ENCODE measurements at places on chromosomes 1 and 21. TPM values are rescaled to one million over a fixed set of nuclear protein-coding genes. Genes with fewer than 3 reads are reported as not detected.

S100A7A gene
- not detected for total RNA-seq

PADI3 gene
- not detected for total RNA-seq

OSCP1 gene
- 4.8 TPM for total RNA-seq

CDC7 gene
- not detected for total RNA-seq

TARS2 gene
- total RNA-seq = 2.8 TPM

- no peak for DNase-seq
These were observed at the start of gene CCDC27 for GRCh38 chr1:3752400-3752945. Gene CCDC27, plus strand, starts transcription at chr1:3752450. Its CDS starts 32 bp downstream, at chr1:3752482.

DNA sequence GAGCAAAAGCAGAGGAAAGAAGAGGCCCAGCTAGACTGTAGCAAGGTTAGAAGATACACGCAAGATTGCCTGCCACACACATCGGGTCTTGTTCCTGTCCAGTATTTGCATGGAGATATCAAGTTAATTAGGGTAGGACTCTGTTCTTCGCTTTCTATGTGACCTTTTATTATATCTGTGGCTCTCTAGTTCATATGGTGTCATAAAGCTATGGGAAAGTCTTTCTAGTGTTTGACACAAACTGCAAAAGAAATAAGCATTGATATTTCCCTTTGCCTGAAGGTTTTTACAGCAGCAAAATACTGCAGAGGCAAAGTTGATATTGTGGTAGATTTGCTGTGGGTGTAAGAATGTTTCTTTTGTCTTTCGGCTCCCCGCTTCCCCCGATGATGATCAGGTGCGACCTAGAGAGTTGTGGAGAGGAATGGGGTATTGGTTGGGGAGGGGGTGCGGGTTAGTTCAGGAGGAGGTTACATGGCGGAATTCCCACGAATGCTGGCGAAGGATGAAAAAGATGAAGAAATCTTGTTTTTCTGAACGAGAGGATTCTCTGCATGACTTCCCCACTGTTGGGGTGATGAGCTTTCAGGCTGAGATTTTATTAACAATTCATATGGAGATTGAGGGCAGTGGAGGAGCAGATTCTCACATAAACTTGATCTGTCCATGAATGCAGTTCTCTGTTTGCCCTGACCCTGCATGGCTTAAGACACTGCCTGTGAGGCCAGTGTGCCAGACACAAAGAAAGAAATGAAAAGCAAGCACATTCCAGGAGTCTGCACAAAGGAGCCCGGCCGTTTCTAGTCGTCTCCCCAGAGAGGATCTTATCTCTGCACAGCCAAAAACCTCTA is 550.2 kb downstream of the USP25 start:
- DNase-seq = no peak

DNA sequence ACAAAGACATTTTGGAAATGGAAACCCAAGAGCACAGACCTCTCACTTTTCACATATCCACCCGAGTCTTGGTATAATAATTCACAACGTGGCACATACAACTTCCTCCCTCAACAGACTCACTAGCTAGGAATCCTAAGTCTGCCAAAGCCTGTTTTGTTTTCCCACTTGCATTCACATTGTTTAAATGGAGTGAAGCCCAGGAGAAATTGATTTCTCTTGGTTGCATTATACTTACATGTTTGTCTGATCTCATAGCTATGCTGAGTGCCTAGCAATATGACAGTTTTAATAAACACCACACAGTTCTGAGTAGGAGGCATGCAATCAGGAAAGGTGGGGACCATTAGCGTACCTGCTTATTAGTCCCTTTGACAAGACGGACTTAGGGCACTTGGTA is 348.6 kb upstream of the ADGRL4 start:
- no peak for DNase-seq

GRCh38 chr21:45410865-45411809 is 6.2 kb downstream of the COL18A1 start:
- DNase-seq = no peak

DNA sequence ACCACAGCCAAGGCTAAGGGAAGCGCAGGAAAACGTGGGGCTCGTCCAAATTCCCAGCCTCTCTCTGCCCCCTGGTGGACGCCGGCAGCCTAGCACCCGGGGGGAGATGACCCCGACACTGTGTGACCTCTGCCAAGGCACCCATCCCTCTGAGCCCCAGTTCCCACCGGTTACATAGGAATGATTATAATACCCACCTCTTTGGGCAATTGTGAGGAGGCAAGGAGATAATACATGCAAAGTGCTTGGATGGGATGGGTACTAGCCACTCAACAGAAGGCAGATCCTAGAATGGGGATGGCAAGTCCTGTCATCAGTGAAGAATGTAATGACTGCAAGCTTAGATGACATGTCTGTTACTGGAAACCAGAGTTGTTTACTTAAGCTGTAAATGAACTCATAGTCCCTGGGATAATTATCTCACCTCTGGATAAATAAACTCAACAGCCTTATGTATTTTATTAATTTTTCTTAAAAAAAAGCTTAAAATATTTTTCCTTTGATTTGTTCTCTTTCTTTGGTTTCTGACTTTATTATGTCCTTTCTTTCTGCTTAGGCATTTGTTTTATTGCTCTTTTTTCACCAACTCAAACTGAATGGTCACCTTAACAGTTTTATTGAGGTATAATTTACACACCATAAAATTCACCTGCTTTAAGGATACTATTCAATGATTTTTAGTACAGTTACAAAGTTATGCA is 11.3 kb upstream of the BMP8B start:
- peak; percentile 84 for DNase-seq

DNA sequence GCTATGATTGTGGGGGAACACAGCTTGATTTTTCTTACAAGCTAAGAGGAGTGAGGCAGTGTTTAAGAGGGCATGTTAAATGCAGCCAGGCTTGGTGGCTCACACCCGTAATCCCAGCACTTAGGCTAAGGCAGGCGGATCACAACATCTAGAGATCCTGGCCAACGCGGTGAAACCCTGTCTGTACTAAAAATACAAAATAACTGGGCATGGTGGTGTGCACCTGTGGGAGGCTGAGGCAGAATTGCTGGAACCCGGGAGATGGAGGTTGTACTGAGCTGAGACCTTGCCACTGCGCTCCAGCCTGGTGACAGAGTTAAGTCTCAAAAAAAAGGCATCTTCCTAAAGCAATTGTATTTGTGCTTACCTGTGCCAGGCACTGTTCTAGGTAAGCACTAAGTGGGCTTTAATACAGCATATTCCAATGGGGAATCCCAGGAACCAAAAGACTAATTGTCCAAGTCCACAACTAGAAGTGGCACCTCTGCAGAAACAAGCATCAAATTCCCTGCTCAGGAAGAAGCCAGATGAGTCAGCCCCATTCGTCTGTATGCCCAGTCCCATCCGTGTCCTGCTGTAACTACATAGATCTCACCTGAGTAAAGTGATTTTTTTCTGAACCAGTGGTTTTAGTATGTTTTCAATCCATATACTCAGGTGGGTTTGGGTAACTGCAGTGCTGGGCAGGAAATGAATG is 4.6 kb downstream of the RCC1 start:
- no peak for DNase-seq

DNA sequence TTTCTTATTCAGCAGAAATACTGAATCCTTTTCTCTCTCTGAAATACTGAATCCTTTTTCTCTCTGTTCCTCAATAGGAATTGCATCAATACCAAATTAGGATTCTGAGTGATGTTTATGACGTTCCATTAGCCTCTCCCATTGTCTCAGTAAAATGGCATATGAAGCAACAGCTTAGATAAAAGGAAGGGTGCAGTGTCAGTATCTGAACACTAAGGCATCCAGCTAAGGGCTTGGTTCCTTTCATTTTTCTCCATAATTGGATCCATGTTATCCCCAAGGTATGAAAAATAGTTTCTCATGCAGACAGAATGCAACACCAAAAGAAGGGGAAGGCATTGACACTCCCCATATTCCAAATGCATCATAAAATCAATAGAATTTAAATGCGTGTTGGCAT is 61.5 kb upstream of the RAVER2 start:
- no peak for DNase-seq

DNA sequence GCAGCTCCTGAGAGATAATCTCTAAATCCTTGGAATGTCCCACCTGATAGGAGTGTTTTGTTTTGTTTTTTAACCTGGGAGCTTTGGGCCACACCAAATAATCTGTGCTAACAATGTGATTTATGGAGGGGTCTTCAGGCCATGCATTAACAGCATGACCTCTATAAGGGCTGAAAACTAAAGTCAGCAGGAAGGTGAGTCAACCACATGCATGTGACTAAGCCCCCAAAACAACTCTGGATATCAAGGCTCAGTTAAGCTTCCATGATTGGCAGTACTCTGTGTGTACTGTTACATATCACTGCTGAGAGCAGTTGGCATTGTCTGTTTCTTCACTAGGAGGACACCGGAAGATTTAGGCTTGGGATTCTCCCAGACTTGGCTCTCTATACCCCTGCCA is 10.7 kb downstream of the AUNIP start:
- no peak for DNase-seq

DNA sequence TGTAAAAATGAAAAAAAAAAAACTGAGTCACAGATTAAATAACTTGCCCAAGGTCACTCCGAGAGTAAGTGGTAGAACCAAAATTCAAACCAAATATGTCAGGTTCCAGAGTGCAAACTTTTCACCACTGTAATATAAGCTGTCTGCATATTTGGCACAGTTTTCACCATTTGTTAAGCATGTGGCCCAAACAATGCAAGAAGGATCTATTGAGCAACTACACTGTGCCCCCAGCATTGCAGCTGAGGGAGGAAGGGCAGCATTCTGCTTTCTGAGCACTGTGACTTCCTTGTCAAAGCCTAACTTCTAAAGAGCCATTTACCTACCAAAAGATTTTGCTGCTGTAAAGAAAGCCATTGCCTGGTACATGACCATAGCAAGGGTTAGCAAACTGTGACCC is 133.4 kb downstream of the SYT2 start:
- no peak for DNase-seq

DNA sequence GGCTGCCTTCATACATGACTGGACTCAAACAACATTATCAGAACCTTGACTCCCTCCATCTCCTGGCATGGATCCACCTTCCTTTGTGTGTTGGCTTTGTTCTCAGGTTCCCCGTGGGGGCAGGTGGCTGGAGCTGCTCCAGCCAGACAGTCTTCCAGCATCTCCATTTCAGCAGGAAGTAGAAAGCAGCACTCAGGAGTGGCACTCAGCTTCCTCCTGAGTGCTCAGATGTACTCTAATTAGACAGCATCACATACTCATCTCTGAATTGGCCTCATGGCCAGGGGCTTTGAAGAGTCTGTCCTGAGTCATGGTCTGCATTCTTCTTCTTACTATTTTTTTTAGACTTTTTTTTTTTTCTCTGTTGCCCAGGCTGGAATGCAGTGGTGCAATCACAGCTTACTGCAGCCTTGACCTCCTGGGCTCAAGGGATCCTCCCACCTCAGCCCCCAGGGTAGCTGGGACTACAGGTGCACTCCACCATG is 27.9 kb downstream of the OVAAL start:
- no peak for DNase-seq

GRCh38 chr1:31595836-31596736 is 19.8 kb downstream of the TINAGL1 start:
- DNase-seq = no peak

- DNase-seq = no peak
These were observed 164.1 kb downstream of the BRINP2 start for GRCh38 chr1:177334903-177335302.

GRCh38 chr21:27036736-27037301 is 69.9 kb upstream of the ADAMTS5 start:
- DNase-seq = no peak

DNA sequence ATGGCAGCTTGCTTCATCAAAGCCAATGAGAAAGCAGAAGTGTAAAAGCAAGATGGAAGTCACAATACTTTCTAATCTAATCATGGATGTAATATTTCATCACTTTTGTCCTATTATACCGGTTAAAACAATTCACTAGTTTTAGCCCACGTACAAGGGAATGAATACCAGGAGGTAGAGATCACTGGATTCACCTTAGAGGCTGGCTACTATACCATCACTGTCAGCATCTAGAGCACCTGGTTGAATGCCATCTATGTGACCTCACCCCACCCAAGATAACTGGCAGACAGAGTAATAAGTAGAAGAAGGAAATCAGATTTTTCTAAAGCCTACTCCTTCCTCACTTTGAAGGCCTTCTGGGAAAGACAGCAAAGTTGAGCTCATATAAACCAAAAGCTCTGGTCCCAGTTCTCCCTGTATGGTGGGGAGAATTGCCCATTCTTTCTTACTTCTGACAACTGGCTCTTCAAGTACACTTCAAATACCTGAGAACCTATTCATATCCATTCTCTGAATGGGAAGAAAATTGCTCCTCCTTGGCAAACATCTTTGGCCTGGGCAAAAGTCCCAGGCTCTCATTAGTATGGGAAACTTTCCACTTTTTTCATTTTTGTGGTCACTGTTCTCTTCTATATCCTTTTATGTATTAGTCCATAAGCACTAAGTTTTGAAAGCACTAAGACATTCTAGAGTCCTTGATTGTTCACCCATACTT is 24.8 kb downstream of the HSD3B1 start:
- DNase-seq = no peak

- DNase-seq = no peak
These were observed 113.4 kb downstream of the PTBP2 start for GRCh38 chr1:96834986-96835385.

DNA sequence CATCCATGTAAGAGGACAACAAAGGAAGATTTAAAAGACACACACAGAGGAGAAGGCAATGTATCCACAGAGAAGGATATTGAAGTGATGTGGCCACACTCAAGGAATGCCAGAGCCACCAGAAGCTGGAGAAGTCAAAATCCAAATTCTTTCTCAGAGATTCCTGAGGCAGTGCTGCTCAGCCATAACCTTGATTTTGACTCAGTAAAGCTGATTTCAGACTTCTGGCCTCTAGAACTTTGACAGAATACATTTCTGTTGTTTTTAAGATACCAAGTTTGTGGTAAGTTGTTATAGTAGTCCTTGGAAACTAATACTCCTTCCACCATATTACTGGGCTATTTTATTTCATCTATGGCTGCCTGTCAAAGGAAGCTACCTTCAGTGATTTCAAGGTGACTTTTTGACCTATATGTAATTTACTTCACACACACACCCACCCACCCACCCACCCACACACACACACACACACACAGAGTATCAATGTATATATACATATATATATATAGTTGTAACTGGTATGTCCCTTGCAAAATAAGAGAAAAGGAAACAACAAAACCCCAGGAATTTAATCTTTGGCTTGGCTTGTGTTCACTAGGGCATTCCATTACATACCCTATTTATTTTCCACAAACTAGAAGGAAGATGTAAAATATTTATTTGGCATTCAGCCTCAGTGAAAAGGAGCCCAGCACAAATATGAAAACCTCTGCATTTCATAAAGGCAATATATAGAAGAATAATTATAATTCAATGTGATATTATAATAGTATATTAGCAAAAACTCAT is 142.1 kb upstream of the PTGFR start:
- no peak for DNase-seq

DNA sequence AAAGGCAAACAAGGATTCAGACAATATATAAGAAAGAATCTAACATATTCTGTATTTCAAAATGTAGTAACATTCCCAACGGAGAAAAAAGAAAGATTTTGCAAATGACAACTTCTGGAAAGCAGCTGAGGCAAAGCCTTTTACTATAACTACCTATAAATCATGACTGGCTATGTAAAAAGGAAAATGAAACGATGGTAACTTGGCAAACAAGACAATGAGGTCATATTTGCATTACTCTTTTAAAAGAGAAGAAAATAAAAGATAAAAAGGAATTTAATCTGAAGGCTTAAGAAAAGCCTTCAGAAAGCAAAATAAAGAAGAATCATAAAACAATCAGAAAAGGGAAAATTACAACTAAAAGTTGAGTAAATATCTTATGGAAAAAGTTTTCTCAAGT is 25.1 kb upstream of the ASPM start:
- DNase-seq = no peak

- peak; percentile 48 for DNase-seq
These were observed 928 bp downstream of the TLCD4 start for GRCh38 chr1:95118067-95118499.

- DNase-seq = no peak
These were observed 189.1 kb upstream of the C1orf87 start for GRCh38 chr1:60262701-60263100.

Data from transverse colon (tissue), 4 donors.